Myocyte (in vitro differentiated cells): ENCODE measurements at places on chromosomes 1 and 21.

GRCh38 chr1:12811409-12811784 lies 19.8 kb downstream of the PRAMEF11 start:
- DNase-seq = no peak

GRCh38 chr1:8213136-8213535 lies 104.8 kb upstream of the SLC45A1 start:
- no peak for DNase-seq

DNA sequence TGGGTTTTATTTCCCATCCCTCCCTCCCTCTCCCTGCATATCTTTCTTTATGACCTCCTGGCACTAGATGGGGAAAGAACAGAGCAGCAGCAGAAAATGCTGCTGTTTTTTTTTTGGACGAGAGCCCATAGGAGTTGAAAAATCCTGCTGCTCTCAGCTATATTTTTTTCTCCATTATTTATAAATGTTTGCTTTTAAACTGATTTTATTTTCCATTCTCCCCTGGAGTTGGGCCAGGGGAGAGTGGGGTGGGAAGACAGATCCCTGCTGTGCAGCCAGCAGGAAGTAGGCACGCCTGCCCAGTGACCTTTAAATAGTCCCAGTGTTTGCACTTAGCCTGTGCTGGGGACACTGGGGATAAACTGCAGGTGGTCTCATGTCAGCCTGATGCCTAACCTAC lies 17.4 kb downstream of the SFT2D2 start:
- no peak for DNase-seq

DNA sequence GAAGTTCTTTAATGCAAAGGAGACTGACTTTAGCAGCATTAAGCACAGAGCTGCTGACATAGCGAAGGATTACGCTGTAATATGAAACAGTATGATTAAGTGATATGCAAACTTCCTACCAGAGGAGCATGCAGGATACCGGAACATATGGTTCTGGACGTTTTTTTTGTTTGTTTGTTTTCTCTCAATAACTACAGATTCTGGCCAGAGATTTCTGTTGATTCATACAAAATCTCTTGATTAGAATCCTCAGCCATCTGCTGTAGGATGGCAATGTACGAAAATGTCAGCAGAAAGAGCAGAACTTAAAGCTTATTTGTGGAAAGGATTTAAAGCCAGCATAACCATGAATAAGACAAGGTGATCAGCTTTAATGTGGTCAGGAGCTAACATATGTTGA lies 970.7 kb downstream of the KCNT2 start:
- DNase-seq = no peak

- DNase-seq = peak; percentile 97
Observed at GRCh38 chr1:12549460-12550349, 68.3 kb downstream of the DHRS3 start.

GRCh38 chr1:231629132-231629531 lies 2.5 kb downstream of the DISC1 start:
- no peak for DNase-seq

- peak; percentile 68 for DNase-seq
Observed at GRCh38 chr1:70034403-70034802, 171.0 kb downstream of the LRRC40 start.

GRCh38 chr1:71967670-71968069 lies 314.7 kb downstream of the NEGR1 start:
- no peak for DNase-seq
